ENCODE measurements at places on chromosomes 13 and 19.
A peak's percentile ranks its signal among the peaks of the same experiment; 100 is the strongest.

GRCh38 chr19:51009061-51009891 lies 7.9 kb upstream of the KLK8 start:
- no peak for DNase-seq

DNA sequence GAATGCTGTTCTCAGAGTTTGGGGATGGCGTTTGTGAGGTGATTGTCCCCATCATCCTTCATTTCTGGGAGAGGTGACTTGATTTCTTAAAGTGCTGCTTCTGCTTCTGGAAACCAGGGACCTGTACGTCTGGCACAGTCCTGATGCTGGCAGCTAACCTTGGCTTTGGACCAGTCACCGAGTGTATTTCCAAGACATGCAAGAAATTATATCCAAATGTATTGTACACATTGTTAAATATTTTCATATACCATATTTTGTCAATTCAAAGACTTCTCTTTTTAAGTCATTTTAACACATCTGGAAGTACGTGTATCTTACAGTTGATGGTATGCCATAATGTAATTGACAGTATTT lies 97.4 kb downstream of the ARHGEF7 start:
- no peak for DNase-seq

GRCh38 chr13:45257638-45258333 lies 56.9 kb upstream of the KCTD4 start:
- no peak for DNase-seq

DNA sequence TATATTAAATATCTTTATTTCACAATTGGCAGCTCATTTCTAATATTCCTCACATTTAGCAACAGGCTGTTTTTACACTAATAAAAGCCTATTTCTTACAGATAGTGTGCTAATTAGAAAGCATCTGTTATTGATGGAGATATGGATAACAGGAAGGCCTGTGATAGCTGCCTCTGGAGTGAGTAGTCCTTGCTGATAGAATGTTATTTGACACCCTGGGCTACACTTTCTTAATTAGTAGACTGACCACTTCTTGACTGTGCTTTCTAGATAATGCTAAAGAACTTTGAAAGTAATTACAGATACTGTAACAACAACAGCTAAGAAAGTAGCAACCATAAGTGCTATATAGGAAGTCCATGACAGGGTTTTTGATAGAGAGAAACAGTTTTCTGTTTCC lies 554.3 kb downstream of the DIAPH3 start:
- no peak for DNase-seq

- peak; percentile 50 for DNase-seq
Observed at GRCh38 chr19:17871878-17872250, at the start of gene SLC5A5. Gene SLC5A5, plus strand, starts transcription at chr19:17871945. Its CDS starts 375 bp downstream, at chr19:17872320.

DNA sequence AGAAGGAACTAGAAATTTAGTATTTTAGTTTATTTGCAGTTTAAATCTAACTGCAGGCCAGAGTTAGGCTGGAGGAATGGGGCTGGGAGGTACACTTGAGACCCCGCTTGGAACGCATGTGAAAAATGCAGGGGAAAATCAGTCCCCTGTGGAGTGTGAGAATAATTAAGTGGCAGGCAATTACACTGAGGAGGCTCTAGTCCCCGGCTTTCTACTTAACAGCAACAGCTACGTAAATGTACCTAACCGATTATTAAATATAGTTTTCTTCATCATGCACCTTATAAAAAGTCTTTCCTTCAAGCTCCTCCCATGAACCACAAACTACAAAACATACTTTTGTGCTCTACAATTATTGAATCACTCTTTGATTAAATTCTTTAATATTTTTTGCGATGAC lies 804 bp downstream of the ZNF708 start:
- peak; percentile 33 for DNase-seq

DNA sequence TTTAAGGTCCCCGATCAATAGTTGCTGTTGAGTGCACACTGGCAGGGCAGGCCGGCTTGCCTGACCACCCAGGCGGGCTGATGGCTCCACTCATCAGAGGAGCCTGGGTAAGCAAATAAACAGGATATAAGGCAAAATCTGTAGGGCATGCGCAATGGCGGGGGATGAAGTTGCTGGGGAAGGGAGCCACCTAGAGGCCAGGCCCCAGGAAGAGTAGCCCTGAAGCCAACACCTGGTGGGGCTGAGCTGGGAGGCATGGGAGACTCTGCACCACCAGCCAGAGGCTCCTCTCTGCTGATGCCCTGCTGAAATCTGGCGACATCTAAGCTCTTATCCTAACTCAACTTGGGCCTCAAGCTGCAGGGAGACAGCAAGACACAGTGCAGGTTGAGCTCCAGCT lies 324.3 kb downstream of the ZNF536 start:
- DNase-seq: no peak

- no peak for DNase-seq
Observed at GRCh38 chr13:59038824-59039223, 1124.9 kb downstream of the DIAPH3 start.

DNA sequence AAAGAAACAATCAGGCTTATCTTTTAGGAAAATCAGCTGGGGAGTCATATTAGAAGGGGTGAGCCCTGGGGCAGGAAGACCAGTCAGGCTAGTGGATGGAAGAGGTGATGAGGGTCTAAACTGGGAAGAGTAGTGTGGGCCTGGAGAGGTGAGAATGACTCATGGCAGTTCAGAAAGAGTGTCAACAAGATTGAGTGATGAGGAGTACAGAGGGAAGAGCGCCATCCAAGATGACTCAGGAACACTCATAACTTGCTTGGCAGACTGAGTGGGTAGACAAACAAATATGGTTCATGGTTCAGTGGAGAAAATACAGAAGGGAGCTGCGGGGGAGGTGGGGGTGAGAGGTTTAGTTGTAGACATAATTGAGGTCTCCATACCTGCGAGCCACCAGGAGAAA lies 17.3 kb upstream of the CLDN10 start:
- no peak for DNase-seq

DNA sequence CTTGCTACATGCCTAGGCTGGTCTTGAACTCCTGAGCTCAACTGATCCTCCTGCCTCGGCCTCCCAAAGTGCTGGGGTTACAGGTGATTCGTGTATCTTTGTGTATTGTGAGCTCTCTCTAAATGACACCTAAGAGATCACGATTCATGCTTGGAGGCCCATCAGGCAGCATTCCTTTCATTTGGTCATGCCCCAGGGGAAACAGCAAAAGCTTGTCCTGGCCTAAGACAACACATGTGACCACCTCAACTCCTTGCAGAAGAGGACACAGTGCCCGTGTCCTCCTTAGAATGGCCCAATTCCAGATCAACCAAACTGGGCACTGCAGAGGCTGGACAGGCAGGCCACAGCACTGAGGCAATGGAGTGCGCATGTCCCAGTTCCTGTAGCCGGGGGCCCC lies 32.5 kb downstream of the ZC3H4 start:
- no peak for DNase-seq

DNA sequence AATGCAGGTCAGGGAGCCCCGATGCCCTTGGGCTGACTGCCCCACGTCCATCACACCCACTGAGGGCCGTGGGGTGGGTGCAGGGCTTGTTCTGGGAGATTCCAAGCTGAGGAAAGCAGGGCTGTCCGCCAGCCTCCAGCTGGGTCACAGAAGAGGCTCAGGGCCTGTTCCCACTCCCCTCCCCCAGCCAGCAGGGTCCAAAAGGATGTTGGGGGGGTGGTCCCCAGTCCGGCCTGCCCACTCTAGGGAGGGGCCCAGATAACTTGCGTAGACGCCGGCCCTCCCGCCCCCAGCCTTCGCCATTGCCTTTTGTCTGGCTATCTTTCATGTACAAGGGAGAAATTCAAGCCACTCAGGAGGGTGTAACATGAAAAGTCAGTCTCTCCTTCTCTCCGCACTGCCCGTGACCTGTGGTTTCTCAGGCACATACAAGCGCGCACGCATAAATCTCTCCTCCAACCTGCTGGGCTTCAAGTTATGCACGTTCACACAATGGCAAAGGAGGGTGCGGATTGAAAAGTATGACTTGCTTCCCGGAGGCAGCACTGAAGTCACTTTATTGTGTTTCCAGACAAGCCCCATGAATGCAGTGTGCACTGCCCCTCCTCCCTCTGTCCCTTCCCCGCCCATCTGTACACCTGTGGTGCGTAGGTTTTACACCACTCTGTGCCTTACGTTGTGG lies 20.2 kb downstream of the CARM1 start:
- DNase-seq: no peak

DNA sequence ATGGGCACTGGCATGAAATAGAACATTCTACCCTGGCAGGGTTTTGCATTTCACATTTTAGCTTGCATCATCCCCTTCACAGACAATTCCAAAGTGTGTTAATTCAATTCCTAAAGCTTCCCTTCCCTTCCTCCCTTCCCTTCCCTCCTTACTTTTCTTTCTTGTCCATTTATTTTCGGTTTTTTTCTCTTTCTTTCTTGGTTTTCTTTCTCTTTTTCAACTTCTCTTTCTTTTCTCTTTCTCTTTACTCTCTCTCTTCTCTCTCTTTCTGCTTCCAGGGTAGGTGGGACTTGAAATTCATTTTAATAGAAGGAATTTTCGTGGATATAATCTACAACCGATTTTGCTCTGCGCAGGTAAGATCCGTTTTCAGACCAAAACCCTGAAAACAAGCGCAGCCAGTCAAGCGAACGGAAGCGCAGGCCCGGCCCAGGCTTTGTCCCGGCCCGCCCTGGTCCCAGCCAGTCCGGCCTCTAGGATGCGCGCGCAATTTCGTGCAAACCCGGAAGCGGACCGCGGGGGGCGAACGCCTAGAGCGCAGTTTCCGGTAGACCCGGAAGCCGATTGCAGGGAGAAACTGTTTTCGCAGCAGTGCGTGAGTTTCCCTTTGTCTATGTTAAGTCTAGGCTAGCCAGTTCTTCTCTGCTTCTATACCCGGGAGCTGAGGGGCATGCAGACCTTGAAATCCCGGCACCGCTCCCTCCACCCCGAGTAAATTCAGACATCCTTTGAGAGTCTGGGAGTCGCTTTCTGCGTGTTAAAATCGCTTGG lies at the start of gene ZNF528:
TSS of gene ZNF528 (plus strand) at position 540 of the 771 bp plus-strand sequence. CDS start 4,165 bp downstream, outside the sequence.
- no peak for DNase-seq

GRCh38 chr13:81171065-81171647 lies 830.2 kb upstream of the SPRY2 start:
- peak; percentile 39 for DNase-seq

DNA sequence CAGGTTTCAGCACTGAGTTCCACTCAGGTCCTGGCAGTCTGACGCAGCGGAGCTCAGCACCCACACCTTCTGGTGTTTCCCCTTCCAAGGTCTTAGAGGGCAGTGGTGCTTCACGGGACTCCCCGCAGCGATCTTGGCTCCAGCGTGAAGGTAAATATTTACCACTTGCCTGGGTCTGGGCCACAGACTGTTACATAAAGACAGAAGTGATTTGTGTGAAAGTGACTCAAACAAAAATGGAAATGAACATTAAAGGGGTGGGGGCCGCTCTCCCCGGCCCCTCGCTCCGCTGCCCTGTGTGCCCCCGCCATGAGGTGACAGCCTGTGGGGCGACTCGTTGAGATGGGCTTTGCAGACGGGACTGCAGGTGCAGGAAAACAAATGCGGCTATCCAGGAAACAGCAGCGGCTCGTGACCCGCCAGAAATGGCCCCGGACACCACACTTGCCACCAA lies 55.0 kb downstream of the GGACT start:
- DNase-seq: no peak

GRCh38 chr19:18768997-18769891 lies 21.9 kb downstream of the COMP start:
- DNase-seq: no peak

All from KBM-7 (cell line).